ENCODE measurements at places on chromosomes 3 and 15.

GRCh38 chr15:99303907-99304306, 52.6 kb downstream of the LRRC28 start:
- DNase-seq, result peak; percentile 21

- no peak for DNase-seq
These were observed 171.0 kb upstream of the RARB start for GRCh38 chr3:25257026-25257425.

DNA sequence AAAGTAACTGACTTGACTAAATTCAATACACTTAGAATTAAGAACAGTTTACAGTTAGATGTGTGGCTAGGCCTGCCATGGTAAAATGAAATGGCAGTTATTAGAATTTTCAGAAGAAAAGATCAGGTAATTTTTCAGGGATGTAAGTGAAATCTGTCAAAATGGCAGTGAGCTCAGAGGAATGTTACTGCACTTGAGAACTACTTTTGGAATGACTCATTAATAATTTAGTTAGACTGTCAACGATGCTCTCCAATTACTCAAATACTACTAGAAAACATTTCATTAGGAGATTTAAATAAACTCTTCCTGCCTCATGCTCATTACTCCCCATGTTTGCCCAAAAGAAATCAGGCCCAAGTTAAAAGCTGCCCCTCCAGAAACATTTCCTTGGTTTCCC, 84.4 kb downstream of the RFTN1 start:
- DNase-seq, result no peak

GRCh38 chr3:38574411-38575278, 74.8 kb downstream of the SCN5A start:
- no peak for DNase-seq

DNA sequence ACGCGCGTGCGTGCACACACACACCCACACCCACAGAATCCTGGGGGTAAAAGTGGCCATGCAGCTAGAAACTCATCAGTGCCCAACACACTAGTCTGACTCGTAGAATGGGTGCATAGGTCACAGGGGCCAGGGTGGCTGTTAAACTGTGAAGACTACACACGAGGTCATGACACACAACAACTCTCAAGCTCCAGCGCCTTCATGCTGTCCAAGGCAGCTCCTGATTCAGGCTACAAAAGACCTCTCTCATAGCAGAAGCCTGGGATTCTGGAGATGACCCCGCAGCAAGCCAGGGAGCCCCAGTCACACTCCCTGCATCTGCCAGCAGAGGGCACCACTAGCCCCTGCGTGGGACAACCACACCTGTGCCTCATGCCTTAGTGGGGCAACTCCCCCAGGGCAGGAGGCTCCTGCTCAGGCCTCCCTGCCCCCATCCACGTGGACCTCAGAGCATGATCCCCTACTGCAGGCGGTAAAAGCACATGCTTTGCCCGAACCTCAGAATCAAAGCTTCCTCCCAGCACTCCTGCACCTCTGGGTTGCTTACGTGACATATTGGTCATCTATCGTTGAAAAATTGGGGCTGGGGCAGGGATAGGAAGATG, 93.1 kb downstream of the LRIG1 start:
- peak; percentile 59 for DNase-seq

- no peak for DNase-seq
These were observed 76.7 kb downstream of the SEC22A start for GRCh38 chr3:123278446-123278845.

- DNase-seq, result no peak
These were observed 47.4 kb upstream of the OSTN start for GRCh38 chr3:191151653-191152052.

GRCh38 chr15:87312221-87312620, 944.3 kb downstream of the NTRK3 start:
- DNase-seq, result no peak
